ENCODE measurements at places on chromosomes 4 and X.

GRCh38 chr4:140088323-140088967 lies 65.5 kb downstream of the MAML3 start:
- DNase-seq, result no peak

GRCh38 chrX:40950546-40950945 lies 134.7 kb upstream of the USP9X start:
- no peak for DNase-seq

- DNase-seq, result no peak
Observed at GRCh38 chr4:56861360-56861759, 39.9 kb upstream of the SPINK2 start.

DNA sequence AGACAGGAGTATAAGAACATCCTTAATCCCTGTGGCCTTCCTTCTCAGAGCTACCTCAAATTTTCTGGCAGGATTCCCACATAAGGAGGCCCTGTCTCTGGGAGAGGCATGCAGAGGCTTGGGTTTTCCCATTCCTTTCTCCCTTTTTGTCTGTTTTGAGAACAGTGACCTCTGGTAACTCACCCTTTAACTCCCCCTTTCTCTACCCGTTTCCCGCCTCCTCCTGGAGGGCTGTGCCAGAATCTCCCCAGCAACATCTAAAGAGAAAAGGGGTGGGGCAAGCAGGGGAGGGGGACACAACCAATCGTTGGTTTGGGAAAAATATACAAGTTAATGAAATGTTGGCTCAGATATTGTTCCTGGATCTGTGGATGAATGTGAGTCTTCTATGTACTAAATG lies 303.7 kb upstream of the IRS4 start:
- no peak for DNase-seq

DNA sequence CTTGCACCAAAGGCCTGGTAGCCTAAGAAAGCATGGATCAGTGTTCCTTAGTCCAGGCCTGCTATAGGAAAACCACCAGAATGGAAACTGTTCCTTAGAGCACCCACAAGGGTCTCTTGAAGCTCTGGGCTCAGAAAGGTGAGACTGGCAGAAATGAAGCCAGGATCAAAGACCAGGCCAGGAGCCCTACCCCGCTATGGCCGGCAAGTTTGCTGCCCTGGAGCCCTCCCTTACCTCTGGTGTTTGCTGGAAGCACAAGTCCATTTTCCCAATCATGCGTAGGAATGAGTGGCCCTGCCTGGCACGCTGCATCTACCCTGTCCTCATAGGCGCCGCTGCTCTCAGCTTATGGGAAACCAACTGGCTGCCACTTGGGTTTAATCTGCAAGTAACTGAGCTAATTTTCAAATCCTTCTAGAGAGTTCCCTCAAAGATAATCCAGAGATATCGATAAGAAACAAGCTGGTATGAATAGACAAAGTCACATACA lies 37.4 kb downstream of the BCOR start:
- DNase-seq, result no peak

DNA sequence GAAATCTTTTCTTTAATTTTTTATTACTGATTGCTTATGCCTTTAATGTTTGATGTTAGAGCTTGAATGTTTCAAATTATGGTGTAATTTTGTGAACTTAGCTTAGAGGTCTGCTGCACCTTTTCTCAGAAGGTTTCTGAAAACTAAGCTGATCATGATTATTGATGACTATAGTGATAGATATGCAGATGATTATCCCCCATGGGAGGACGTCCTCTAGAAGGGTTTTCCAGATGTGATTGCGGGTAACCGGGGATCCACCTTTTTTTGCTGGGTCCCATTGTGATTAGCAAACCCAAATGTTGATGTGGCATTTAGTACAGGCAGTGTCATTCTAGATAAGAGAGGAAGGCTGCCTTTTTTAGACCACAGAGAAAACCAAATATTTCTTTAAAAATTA lies 272.9 kb downstream of the FBXO8 start:
- DNase-seq, result no peak

- DNase-seq, result no peak
Observed at GRCh38 chr4:56973336-56973735, 4.1 kb downstream of the NOA1 start.

Data from NCI-H524 (cell line).